ENCODE measurements at places on chromosomes 3 and 15.

GRCh38 chr3:70849911-70850699 lies 537.7 kb upstream of the MDFIC2 start:
- no peak for DNase-seq

GRCh38 chr3:138946663-138947494 lies at the start of the genes FOXL2 and FOXL2NB:
TSS of gene FOXL2 (minus strand) at chr3:138947137. CDS start at chr3:138946722, 415 bp downstream.
TSS of gene FOXL2NB (plus strand) at chr3:138947217. CDS start at chr3:138947365, 148 bp downstream.
- no peak for DNase-seq

DNA sequence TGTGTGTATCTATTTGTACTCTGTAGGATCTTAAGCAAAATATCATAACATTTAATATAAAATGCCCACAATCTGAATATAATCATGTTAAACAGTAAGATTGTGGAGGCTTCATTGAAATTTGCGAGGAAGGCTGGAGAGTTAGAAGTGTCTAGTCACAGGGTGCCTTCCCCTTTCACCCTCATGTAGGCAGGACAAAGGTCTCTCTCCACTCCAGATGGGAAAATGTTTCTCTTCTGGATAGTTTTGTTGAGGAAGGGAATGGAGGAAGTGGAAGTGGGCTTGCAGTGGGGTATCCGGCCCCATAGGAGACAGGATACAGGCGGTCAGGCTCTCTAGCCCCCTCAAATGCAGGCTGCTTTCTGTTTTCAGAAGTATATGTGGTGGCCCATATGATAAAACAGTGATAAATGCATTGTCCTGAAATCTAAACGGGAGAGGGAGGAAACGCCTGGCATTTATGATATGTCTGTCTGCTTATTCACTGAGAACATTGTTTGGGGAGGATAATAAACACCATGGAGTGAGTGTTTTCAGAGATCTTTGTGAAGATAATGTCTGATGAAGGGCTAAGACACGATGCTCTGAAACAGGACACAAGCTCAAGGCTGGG lies 13.3 kb upstream of the MYZAP start:
- DNase-seq = no peak

- no peak for DNase-seq
Observed at GRCh38 chr15:79501086-79501485, 69.0 kb downstream of the MINAR1 start.

DNA sequence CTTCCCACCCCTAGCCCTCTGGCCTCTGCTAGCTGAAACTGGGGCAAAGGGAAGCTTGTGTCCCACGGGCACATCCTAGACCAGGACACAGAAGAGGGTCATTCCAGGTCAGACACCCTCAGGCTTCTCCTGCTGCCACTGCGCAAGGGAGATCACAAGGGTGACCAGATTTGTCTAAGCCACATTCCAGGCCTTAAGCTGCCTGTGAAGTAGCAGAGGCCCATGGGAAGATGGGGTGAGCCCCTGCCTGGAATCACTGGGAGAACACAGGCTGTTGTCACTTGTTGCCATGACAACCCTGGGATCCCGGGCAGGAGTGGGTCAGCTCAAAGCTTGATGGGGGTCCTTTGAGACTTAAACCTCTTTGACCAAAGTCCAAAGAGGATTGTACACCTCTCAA lies 10.8 kb downstream of the STRA6 start:
- no peak for DNase-seq

- no peak for DNase-seq
Observed at GRCh38 chr3:154018100-154018696, 103.0 kb upstream of the ARHGEF26 start.

DNA sequence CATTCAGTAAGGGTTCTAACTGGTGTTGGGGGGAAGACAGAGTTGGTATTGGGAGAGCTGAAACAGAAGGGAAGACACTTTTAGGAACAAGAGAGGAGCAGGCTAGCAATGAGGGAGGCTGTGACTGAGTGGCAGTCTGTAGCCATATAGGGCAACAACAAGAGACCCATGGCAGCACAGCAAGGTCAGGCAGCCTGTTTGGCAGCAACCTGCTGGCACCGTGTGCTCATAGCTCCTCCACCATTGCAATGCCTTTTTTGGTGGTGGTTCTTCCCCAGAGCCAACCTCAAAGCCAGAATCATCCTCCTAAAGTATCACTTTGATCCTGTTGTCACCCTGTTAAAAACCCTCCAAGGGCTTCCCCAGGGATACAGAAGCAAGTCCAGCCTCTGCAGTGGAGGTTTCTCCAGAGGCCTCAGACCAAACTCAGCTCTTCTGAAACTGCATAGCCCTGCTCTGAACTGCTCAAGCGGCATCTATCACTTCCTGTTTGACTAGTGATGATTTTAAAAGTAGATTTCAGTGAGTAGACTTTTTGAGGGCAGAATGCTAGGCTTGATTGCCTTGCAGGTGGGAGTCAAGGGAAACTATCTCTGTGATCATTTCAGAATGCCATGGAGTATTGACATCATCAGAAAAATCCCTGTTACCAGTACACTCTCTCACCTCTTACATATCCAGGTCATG lies 176.9 kb downstream of the STAC start:
- no peak for DNase-seq

GRCh38 chr3:101685870-101686307 lies 629 bp downstream of the RPL24 start:
- DNase-seq = no peak

All from stimulated activated CD8-positive, alpha-beta memory T cell treated with anti-CD3 and anti-CD28 coated beads, Interleukin-15, amount 100 ng/mL, for 24 hours (primary cell).